CD8-positive, alpha-beta memory T cell (primary cell): ENCODE measurements at places on chromosomes 2 and 18. TPM values are rescaled to one million over a fixed set of nuclear protein-coding genes. Genes with fewer than 3 reads are reported as not detected.
A peak's percentile ranks its signal among the peaks of the same experiment; 100 is the strongest.

DNA sequence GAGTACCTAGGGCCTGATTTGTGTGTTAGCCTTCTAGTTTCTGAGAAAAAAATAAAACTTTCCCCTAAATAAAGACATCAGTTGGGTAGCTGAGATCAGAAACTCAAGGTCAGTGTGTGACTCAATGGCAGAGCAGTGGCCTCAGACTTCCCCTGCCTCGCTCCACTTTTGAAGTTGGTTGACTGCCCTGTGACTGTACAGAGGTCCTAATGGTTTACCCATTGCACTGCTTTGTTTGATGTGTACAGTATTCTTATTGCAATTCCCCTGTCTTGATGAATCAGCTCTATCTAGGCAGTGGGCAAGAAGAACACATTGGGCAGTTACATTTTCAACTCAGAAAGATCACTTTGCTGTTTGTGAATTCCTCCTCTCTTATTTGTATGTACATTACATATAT is 315.7 kb downstream of the KCNS3 start:
- H3K36me3 ChIP-seq, result no peaks in the 10 kb centered on the region
- H3K4me1 ChIP-seq, result no peaks in the 10 kb centered on the region
- no peak overlapping the region for H3K4me3 ChIP-seq
- H3K27me3 ChIP-seq, result no peaks in the 10 kb centered on the region

- no peak overlapping the region for H3K27ac ChIP-seq
- no peaks in the 10 kb centered on the region for H3K27me3 ChIP-seq
- no peaks in the 10 kb centered on the region for H3K36me3 ChIP-seq
- no peak for DNase-seq
- no peaks in the 10 kb centered on the region for H3K4me1 ChIP-seq
These were observed 45.4 kb downstream of the ASAP2 start for GRCh38 chr2:9252002-9252357.

DNA sequence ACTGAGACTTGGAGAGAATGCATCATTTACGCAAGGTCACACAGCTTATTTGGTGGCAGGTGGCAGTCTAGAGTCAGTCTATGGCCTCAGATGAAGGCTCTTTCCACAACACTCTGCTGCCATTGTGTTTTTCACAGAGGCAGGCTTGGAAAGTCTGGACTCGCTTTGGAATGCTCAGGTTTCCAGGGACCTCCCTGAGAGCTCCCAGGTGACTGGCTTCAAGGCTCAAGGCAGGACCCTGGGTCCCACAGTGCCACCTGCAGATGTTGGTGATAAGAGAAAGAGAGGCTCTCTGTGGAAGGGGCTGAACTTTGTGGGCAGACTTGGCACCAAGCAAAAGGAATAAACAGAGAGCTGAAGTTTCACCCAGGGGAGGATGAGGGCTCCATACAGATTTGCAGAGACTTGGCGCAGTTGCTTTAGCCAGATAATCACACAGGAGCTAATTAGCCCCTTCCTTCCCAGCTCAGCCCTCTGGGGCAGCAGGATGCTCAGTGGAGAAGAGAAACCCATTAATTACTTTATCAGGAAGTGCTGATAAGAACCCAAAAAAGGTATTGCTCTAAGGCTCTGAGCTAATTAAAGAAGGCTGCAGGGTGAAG is 103.5 kb downstream of the LBH start:
- H3K27me3 ChIP-seq, result no peaks in the 10 kb centered on the region
- no peaks in the 10 kb centered on the region for H3K36me3 ChIP-seq
- peak overlapping the region; percentile 25 for H3K4me3 ChIP-seq
- H3K4me1 ChIP-seq, result peaks cover 71% of the 10 kb centered on the region
- H3K27ac ChIP-seq, result no peak overlapping the region

DNA sequence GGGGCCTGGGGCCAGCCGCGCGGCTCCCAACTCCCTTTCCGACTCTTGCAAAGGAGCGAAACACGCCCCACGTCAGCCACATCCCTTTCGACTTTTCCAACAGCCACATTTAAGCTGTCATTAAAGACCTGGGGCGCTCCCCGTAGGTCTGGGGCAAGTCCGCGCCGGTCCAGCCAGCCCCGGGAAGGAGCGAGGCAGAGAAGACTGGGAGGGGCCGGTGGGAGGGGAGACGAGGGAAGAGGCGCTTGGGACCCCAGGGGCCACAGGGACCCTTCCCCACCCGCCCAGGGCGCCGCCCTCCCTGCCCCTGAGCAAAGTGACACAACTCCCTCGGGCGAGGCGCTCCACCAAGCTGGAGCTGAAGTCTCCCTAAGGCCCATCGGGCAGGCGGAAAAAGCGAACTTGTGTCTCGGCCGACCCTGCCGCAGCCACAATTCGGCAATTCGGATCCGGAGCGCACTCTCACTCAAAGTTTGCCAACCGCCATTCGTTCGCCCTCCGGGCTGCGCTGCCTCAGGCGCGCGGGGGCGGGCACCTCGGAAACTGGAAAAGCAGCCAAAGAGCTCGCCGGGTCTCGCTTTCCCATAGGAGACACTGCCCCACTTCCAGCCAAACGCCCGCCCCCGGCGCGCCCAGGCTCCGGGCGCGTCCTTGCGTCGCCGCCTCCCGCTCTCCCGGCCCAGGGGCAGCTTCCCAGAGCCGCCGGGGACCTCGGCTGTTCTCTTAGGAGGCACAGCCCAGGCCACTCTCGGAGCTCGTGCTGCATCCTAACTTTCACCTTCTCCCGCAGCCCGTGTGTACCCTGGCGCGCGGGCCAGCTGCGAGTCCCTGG is 1.1 kb upstream of the KCTD1 start:
- H3K4me1 ChIP-seq, result peaks cover 4% of the 10 kb centered on the region
- H3K4me3 ChIP-seq, result peak overlapping the region; percentile 41
- no peaks in the 10 kb centered on the region for H3K36me3 ChIP-seq
- no peak overlapping the region for H3K27ac ChIP-seq
- DNase-seq, result no peak

GRCh38 chr2:120720746-120721375 is 14.8 kb upstream of the GLI2 start:
- no peak overlapping the region for H3K4me3 ChIP-seq
- no peak overlapping the region for H3K27ac ChIP-seq
- no peak for DNase-seq
- no peaks in the 10 kb centered on the region for H3K36me3 ChIP-seq
- no peaks in the 10 kb centered on the region for H3K4me1 ChIP-seq
- H3K27me3 ChIP-seq, result no peaks in the 10 kb centered on the region

DNA sequence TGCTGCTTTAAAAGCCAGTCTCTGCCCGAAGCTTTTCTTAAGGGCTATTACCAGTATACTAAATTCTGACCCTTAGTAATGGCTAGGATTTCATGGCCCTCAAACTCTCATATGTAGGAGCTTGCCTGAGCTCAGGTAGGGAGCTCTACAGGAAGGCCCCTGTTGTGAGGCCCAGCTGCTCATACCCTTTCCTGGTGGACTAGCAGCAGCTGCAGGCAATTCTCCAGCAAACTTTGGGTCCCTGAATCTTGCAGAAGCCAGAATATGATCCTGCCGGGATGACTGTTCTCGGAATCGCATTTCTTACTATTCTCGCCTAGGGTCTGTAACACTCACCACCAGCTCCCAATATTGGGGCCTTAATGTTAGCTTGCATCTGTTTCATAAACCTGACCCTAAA is 106.4 kb upstream of the SERTAD2 start:
- no peak for DNase-seq
- no peak overlapping the region for H3K4me3 ChIP-seq
- H3K27ac ChIP-seq, result no peak overlapping the region

DNA sequence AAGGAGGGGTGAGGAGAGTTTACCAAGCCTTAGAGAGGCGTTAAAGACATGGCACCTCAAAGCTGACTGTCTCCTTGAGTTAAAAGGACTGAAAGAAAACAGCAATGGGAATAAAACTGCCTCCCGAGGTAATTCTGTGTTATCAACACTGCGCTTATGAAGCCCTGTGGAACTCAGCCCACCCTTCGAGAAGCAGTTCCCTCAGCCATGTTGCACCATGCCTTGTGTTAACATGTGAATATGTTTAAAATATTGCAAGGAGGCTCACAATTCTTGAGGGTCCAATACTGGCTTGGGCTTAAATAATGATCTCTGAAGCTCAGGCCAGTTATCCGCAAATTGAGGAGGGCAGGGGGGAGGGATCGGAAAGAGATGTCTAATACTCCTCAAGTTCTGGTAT is 14.7 kb downstream of the KLF7 start:
- no peak overlapping the region for H3K27ac ChIP-seq
- H3K4me3 ChIP-seq, result no peak overlapping the region
- H3K4me1 ChIP-seq, result peaks cover 58% of the 10 kb centered on the region
- no peaks in the 10 kb centered on the region for H3K27me3 ChIP-seq
- DNase-seq, result no peak
- no peaks in the 10 kb centered on the region for H3K36me3 ChIP-seq

DNA sequence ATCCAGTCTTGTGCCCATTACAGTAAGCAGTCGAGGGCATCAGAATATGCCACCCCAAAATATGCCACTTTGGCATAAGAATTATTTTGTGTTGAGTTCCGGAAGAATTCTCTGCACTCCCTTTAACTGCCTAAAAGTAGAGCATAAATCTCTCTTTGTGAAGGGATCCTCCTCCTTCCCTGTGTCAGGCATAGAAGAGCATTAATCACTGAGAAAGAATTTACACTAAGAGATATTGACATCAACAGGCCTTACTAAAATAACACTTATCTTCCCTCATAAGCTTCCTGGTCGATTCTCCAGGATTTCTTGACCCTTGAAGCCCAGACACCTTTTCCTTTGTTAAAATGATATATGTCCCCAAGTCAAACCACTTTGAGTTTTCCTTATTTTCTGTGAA is 27.6 kb upstream of the KYNU start:
- H3K4me1 ChIP-seq, result no peaks in the 10 kb centered on the region
- DNase-seq, result no peak
- no peak overlapping the region for H3K27ac ChIP-seq
- H3K27me3 ChIP-seq, result no peaks in the 10 kb centered on the region
- no peak overlapping the region for H3K4me3 ChIP-seq

GRCh38 chr2:217625557-217626169 is 377.1 kb downstream of the TNS1 start:
- no peak overlapping the region for H3K27ac ChIP-seq
- no peaks in the 10 kb centered on the region for H3K27me3 ChIP-seq
- no peak for DNase-seq
- no peaks in the 10 kb centered on the region for H3K36me3 ChIP-seq

DNA sequence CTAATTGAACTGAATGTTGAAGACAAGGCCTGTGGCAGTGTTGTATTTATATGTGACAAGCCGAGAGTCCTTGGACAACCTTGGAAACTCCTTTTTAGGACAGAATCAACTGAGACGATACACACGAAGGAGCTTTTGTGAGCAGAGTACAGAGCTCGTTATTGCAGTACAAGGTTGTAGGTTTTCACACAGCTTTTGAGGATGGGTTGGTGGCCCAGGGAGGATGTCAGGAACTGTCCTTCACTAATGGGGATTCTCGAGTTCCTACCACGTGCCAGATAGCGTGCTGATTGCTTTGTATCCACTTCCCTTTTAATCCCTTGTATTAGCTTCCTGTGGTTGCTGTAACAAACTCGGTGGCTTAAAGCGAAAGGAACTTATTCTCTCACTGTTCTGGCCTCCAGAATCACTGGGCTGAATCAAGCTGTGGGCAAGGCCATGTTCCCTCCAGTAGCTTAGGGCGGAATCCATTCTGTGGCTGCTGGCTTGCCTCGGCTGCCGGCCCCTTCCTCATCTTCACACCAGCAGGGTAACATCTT is 20.2 kb downstream of the INPP4A start:
- H3K36me3 ChIP-seq, result no peaks in the 10 kb centered on the region
- no peaks in the 10 kb centered on the region for H3K27me3 ChIP-seq
- no peak for DNase-seq
- H3K4me1 ChIP-seq, result peaks cover 92% of the 10 kb centered on the region

- no peak for DNase-seq
- H3K27ac ChIP-seq, result no peak overlapping the region
- no peaks in the 10 kb centered on the region for H3K27me3 ChIP-seq
- no peak overlapping the region for H3K4me3 ChIP-seq
These were observed 45.9 kb downstream of the FOSL2 start for GRCh38 chr2:28438532-28439063.

DNA sequence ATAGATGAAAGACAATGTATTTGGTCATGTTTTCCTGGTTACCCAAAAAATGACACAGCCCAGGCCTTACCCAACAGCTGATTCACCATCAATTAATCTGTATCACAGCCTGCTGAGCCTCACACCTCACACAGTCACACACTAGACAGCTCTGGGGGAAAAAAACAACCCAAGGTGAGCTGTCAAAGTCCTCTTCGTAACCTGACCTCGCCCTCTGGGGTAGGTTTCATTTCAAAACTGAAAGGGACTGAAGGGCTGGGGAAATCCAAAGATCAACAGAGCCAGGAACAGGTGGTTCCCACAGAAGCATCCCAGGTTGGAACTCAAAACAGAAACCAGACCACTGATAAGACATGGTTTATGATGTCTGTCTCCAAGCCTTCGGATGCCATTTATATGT is 18.2 kb upstream of the PCBP1 start:
- DNase-seq, result peak; percentile 80
- H3K4me1 ChIP-seq, result peaks cover 41% of the 10 kb centered on the region
- no peaks in the 10 kb centered on the region for H3K27me3 ChIP-seq
- no peaks in the 10 kb centered on the region for H3K36me3 ChIP-seq
- H3K27ac ChIP-seq, result peak overlapping the region; percentile 44

GRCh38 chr2:8597559-8598225 is 84.2 kb upstream of the ID2 start:
- H3K27ac ChIP-seq, result no peak overlapping the region
- no peaks in the 10 kb centered on the region for H3K4me1 ChIP-seq
- no peaks in the 10 kb centered on the region for H3K27me3 ChIP-seq
- H3K4me3 ChIP-seq, result no peak overlapping the region
- DNase-seq, result no peak

- no peaks in the 10 kb centered on the region for H3K4me1 ChIP-seq
- no peak overlapping the region for H3K27ac ChIP-seq
- no peaks in the 10 kb centered on the region for H3K36me3 ChIP-seq
- H3K27me3 ChIP-seq, result no peaks in the 10 kb centered on the region
These were observed 134.3 kb upstream of the CTDP1 start for GRCh38 chr18:79545255-79545654.

Gene TUBA3E
- not detected for polyA plus RNA-seq

Gene ARHGEF4
- polyA plus RNA-seq, result 5.3 TPM

Gene RIT2
- not detected for polyA plus RNA-seq

Gene NYAP2
- polyA plus RNA-seq, result not detected

Gene ASNSD1
- polyA plus RNA-seq, result 61.9 TPM

Gene SPATA3
- polyA plus RNA-seq, result not detected

Gene HOXD13
- polyA plus RNA-seq, result not detected

Gene LAMA1
- not detected for polyA plus RNA-seq
